ENCODE measurements at places on chromosomes 2 and 18. TPM values are rescaled to one million over a fixed set of nuclear protein-coding genes. Genes with fewer than 3 reads are reported as not detected.

Gene FAM228A
- total RNA-seq: 0.18 TPM

Gene FSIP2
- 1.6 TPM for total RNA-seq

DNA sequence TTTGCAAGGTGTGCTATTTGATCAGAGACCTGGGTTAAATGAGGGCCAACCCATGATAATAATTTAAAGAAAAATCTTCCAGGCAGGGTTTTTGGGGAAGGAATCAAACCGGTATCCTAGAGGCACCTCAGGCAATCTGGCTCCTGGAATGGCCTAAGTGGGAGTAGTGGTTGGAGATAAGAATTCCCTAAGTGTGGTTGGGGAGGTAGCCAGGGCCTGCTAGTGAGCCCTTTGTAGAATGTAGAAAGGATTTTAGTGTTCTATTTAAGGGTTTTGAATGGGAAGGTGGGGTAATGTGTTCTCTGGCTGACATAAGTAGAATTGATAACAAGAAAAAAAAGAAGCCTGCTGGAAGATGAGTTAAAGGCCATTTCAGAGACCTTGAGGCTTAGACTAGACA lies 422.2 kb downstream of the XIRP2 start:
- no peak for DNase-seq

GRCh38 chr2:27091746-27092695 lies 5.4 kb downstream of the KHK start:
- no peak for DNase-seq

GRCh38 chr18:55900380-55900779 lies 312.4 kb upstream of the TCF4 start:
- DNase-seq: peak; percentile 75

DNA sequence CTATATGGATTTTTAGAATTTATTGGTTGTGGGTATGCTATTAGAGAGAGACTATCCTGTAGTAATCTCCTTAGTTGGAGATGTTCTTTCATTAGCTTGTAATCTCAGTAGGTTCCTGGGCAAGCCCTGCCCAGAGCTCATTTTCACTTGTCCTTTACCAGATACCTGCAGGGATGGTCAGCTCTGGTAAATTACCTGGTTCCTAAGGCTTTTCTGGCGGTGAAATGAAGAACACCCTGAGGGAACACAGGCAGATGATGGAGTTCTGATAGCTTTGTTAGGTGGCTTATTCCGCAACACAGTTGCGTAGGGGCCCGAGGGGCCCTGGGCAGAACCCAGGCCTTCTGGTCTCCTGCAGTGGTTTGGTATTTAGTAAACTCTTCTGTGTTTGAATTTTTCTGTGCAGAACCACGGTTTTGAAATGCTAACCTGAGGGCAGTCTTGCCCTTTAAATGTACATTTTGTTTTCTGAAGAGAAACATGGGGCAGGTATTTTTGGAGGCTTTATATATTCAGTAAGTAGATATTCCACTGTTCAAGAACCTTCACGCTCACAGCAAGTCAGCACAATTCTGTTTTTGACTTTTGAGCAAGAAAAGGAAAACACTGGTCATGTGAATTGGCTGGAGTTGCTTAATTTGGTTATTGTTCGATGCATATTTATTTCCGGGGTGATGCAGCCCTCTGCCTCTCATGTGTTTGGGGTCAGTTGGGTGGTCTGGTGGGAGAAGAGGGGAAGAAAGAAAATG lies 22.4 kb downstream of the ZNF532 start:
- DNase-seq: no peak

GRCh38 chr18:51097021-51097822 lies 67.2 kb downstream of the SMAD4 start:
- DNase-seq: no peak

All from fibroblast of the aortic adventitia (primary cell).